ENCODE measurements at places on chromosomes 1 and 21.
A peak's percentile ranks its signal among the peaks of the same experiment; 100 is the strongest.

GRCh38 chr1:41466146-41466545, 18.3 kb downstream of the EDN2 start:
- no peak for DNase-seq

GRCh38 chr21:46442938-46443337, 15.8 kb upstream of the DIP2A start:
- no peak for DNase-seq

- DNase-seq, result no peak
These were observed 8.8 kb upstream of the ATG4C start for GRCh38 chr1:62774971-62775595.

- DNase-seq, result no peak
These were observed 81.8 kb downstream of the WDR4 start for GRCh38 chr21:42797522-42797921.

DNA sequence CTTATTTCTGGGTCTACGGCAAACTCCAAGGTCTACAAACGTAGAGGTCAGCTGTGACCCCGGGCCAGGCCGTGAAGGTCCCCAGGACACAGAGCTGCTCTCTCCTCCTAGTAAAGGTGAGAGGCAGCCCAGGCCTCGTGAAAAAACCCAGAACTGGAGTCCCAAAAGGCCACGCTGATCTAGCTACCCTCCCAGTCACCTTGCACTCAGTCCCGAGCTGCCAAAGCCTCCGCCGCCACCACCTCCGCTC, 125 bp downstream of the ATP5PF start:
- DNase-seq, result no peak

DNA sequence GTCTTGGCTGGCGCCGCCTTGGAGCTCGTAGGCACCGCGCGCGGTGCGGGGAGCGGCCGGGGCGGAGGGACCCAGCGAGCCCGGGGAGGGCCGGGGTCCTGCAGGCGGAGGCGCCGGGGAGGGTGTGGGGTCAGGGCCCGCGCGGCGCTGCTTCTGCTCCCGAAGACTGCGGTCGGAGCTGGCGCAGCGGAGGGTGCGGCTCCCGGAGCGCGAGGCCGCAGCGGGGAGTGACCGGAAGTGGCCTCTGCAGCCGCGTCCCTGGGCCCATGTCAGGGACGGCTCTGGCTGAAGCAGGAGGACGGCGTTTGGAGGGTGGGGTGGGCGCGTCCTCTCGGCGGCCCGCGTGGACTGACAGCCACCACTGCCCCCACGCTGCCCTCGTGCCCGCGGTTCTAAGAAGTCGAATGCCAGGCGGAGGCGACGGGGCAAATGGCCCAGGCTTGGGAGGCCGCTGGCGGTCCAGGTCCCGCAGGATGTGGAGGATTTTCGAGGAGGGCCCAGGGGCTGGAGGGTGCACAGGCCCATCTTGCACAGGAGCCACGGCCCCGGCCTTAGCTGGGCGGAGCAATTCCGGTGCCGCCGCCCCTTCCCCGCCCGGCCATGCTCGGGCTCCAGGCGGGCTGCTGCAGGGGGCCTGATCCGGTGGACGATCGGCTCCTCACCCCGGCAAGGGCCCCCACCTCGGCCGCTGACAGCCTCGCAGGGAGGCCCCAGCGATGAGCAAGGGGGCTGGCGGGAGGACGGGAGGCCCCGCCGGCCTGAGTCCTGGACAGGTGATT, 7.7 kb upstream of the ZNF669 start:
- peak; percentile 60 for DNase-seq

DNA sequence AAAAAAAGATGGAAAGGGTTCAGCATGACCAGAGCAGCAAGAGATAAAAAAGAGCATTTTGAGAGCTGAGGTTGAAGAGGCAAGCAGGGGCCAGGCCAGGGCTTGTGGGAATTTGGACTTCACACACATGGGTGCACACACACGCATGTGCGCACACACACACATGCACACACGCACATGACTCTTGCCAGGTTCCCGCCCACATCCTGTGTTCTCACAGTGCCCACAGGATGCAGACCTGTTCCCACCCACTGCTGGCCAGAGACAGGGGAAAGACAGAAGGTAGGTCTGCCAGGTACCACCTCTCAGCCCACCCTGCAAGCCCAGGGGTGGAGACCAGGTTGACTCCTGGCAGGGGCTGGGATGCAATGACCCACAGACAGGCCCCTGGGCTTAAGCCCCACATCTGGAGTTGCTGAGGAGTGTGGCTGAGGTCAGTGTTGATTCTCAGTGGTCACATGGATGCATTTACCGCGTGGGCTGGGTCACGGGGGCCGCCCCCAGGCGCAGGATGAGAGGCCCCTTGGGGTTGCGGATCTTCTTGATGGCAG, 4.4 kb downstream of the COL16A1 start:
- DNase-seq, result no peak
